NK-92 treated with Interleukin-12 subunit alpha and Interleukin-12 subunit beta, amount 100 ng/mL, for 24 hours (cell line): ENCODE measurements at places on chromosomes 3 and 15.

DNA sequence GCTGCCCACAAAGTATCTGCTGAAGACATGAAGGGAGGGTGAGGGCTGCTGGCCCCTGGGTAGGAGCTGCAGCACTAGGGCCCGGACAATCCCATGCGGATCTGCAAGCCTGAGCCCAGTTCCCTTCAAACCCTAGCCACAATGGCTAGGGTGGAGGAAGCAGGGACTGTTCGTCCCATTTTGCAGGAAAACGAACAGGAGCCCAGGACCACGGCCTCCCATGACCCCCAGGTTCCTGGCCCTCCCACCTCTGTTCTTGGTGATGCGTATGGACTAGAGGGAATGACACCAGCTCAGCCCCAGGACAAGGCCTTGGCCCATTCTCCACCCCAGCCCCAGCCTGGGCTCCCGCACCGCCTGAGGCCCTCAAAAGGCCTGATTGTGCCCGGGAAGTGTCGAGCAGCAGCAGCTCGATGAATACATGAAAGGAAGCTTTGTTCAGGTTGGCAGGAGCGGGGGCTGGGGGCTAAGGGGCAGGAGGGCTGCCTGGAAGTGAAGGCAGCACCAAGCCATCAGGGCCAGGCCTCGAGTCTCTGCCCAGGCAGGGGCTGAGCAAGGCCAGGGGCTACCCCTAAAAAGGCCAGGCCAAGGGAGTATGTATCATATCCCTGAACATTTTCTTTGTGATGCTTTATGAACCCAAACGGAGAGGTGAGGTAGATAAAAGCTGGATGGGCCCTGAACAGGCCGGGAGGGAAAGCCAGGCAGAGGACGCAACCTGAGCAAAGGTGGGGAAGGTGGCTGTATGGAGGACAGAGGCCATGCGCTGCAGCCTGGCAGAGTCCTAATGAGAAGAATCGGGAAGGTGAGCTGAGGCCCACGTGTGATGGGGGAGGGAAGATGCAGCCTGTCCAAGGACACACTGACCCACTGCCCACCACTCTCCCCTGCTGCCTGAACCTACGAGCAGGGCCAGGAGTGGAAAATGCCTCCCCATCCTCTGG is 12.2 kb downstream of the SEMA7A start:
- DNase-seq, result no peak

DNA sequence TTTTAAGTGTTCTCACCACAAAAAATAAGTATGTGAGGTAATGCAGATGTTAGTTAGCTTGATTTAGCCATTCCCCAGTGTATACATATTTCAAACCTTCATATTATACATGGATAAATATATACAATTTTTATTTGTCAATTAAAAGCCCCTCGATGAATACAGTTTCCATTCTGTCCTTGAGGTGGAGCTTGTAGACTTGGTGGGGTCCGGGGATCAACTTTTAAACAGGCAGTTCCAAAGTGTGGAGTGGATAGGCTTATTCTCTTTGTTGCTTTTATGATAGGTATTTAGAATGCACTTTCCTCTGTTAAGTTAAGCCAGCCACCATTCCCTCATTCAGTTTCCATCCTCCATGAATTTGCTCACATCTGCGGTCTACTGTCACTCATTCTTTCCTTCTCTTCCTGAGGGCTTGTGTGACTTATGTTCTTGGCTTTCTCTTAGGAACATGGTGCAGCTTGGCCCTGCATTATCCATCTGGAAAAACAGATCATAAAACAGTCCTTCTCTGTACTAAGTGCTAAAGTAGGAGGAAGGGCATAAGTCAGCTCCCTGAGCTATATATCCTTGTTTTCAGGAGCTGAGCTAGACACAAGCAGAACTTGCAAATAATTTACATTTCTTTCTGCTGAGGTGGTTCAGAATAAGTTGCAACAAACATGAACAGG is 149.1 kb downstream of the NFKBIZ start:
- DNase-seq, result no peak

DNA sequence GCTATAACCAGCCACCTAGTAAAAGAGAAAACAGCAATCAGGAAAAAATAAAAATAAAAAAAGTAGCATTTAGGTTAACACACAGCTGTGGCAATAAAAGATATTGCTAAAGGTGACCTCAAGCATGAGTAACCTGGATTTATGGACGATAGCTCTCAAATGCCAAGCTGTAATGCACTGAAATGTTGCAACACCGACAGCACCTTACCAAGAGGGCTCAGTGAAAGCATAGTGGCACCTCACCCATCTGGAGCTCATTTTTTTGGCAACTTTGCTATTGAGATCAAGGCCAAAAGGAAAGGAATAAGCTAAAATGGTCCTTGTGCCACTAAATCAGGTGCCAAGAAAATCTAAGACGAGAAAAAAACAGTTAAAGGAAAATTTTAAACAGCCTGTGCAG is 2.5 kb downstream of the HACD2 start:
- no peak for DNase-seq

DNA sequence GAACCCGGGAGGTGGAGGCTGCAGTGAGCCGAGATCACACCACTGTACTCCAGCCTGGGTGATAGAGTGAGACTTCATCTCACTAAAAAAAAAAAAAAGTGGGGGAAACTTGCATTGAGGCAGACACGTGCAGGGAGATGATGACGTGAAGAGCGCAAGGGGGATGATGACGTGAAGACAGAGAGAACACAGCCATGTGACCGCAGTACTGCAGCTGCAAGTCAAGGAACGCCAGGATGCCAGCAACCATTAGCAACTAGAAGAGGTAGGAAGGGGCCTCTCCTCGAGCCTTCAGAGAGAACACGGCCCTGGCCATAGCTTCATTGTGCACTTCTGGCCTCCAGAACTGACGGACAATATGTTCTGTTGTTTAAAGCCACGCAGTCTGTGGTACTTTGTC is 28.3 kb downstream of the RFT1 start:
- DNase-seq, result no peak

- no peak for DNase-seq
Measured at GRCh38 chr3:152204218-152204617, 64.5 kb upstream of the MBNL1 start.

GRCh38 chr3:57948080-57948671 is 60.0 kb upstream of the FLNB start:
- DNase-seq, result no peak

DNA sequence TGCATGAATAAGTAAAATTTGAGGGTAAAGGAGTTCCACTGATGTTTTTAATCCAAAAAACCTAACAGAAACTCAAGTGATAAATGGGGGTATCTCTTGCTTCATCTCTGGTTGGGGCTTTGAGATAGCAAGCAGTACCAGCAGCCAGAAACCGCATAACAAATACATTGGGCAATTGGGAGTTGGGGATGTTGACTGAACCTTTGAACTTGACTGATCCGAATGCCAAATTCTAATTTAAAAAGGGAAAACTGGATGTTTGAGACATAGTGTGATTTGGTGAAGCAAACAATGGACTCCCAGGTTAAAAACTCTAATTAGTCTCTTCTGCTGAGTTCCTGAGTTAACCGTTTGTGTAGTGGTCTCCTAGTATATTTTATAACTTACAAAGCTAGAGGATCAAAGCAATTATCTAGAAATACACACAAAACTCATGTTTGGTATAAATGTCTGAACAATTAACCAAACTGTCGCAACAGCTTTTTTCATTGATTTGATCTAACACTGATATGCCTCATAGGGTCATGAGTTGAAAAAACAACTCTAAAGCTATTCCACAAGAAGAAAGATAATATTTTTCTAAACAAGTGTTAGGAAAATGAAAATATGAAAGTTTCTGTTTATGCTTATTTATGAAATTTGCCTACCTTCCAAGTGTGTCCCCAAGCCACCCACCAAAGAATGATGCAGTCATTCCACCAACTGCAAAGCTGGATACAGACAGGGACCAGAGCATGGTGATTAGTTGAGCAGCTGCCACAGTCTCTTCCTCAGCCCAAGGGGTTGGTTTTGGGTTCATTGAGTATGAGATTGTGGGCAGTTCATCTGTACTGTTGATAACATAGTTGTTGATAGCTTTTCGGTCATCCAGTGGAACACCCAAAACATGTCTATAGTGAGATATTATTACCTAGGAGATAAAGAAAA is 12.4 kb downstream of the SLC2A2 start:
- DNase-seq, result no peak

DNA sequence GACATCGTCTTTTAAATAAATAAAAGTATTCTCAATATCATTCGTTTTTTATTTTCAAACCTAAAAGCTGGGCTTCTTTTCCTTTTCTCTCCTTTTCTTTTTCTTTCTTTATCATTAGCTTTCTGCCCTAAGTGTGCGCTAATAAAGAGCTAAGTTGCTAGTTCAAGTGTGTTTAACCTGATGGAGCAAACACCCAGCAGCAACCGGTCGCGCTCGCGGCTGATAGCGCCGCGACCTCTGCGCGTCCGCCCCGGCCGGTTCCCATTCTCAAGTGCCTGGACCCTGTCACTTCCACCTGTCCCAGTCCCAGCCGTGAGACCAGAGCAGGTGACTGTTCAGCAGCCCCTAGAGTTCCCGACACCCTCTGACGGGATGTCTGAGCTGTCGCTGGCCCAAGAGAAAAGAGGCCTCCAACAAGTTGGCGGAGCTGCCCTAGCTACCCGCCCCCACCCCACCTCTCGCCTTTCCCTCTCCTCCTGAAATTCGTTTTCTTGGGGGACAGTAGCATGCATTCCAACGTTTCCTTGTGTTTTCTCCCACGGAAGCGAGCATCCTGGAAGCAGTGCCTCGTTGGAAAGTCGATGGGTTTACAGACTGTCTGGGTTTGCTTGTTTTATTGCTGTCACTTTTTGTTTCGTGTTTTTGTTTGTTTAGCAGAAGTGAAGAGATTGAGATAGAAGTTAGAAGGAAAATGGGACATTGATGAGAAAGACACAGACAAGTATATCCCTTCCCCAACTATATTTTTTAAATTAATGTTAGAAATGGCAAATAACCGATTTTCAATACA is 3.1 kb upstream of the MECOM start:
- DNase-seq, result no peak
